CD4-positive, CD25-positive, alpha-beta regulatory T cell (primary cell): ENCODE measurements at places on chromosomes 7 and 10.

GRCh38 chr7:97871659-97872024 lies 566 bp downstream of the ASNS start:
- H3K4me1 ChIP-seq = peaks cover 14% of the 10 kb centered on the region
- peak; percentile 4 for DNase-seq
- H3K27me3 ChIP-seq = no peaks in the 10 kb centered on the region

- no peaks in the 10 kb centered on the region for H3K36me3 ChIP-seq
- H3K27ac ChIP-seq = peak overlapping the region; percentile 34
- peak overlapping the region; percentile 10 for H3K4me3 ChIP-seq
- peak; percentile 79 for DNase-seq
Measured at GRCh38 chr10:70174058-70174741, 3.9 kb upstream of the SAR1A start.

GRCh38 chr7:131897016-131897789 lies 340.8 kb upstream of the PODXL start:
- no peaks in the 10 kb centered on the region for H3K27me3 ChIP-seq
- H3K4me3 ChIP-seq = no peak overlapping the region
- no peaks in the 10 kb centered on the region for H3K36me3 ChIP-seq

GRCh38 chr10:11861811-11862428 lies 38.8 kb downstream of the PROSER2 start:
- H3K36me3 ChIP-seq = no peaks in the 10 kb centered on the region
- H3K27me3 ChIP-seq = no peaks in the 10 kb centered on the region
- H3K4me1 ChIP-seq = peaks cover 17% of the 10 kb centered on the region
